HT-29 (cell line): ENCODE measurements at places on chromosomes 1 and 21. TPM values are rescaled to one million over a fixed set of nuclear protein-coding genes. Genes with fewer than 3 reads are reported as not detected.

- DNase-seq, result no peak
Observed at GRCh38 chr1:246332078-246332477, 175.0 kb downstream of the SMYD3 start.

DNA sequence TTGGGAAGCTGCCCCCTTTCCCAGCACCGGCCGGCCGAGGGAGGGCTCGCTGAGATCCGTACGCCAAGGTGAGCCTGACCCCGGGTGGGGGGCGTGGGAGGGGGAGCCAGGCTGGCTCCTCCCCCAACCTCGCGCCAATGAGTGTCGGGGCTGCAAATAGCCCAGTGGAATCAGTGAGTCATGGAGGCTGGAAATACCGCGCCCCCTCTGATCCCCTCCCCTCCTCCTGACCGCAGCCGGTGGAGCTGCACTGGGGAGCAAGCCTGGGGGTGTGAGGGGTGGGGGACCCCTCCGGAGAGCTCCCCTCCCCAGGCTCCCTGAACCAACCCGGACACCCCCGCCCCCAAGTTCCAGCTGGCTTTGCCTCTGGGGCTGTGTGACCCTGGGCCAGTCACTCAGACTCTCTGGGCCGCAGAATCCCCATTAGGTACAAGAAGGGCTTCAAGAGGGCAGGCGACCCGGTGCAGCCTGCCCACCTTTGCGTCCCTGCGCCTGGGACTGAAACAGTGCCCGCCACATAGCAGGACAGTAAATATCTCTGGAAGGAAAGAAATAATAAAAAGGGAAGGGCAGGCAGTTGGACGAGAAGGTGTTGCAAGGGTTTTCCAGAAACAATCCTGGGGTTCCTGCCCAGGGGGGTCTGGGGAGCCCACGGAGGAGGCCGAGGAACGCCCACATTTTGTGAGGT is 4.5 kb downstream of the HSPB7 start:
- no peak for DNase-seq

DNA sequence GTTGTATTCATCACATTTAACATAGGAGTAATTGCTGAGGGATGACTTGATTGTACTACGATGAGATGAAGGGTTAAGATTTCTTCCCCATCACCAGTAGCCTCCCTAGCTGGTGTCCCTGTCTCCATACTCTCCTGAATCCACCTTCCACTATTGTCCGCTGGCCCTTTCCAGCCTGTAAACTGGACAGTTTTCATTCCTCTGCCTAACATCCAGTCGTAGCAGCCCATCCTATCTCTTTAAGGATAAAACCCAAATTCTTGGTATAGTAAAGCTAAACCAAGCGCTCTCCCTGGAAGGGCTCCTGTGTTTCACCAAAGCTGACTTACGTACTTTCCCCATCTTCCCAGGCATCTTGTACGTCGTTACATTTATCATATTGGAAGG is 670 bp downstream of the COX20 start:
- no peak for DNase-seq

- DNase-seq, result no peak
Observed at GRCh38 chr1:184162281-184162680, 110.8 kb downstream of the TSEN15 start.

GRCh38 chr1:220748089-220748934 is at the start of gene MTARC2:
Gene MTARC2 (plus strand): TSS chr1:220748322. CDS start chr1:220748532, 210 bp downstream.
- DNase-seq, result peak; percentile 73

Gene CHODL
- total RNA-seq, result not detected in 2 replicates
